CD4-positive, alpha-beta T cell treated with Interleukin-17A for 4 hours (primary cell): ENCODE measurements at places on chromosomes 13 and 19.
A peak's percentile ranks its signal among the peaks of the same experiment; 100 is the strongest.

- DNase-seq = no peak
These were observed 64.3 kb downstream of the LRCH1 start for GRCh38 chr13:46617229-46617721.

- DNase-seq = no peak
These were observed 150.9 kb downstream of the VWA8 start for GRCh38 chr13:41809962-41810361.

- DNase-seq = no peak
These were observed 2.3 kb downstream of the FUT2 start for GRCh38 chr19:48698046-48698445.

DNA sequence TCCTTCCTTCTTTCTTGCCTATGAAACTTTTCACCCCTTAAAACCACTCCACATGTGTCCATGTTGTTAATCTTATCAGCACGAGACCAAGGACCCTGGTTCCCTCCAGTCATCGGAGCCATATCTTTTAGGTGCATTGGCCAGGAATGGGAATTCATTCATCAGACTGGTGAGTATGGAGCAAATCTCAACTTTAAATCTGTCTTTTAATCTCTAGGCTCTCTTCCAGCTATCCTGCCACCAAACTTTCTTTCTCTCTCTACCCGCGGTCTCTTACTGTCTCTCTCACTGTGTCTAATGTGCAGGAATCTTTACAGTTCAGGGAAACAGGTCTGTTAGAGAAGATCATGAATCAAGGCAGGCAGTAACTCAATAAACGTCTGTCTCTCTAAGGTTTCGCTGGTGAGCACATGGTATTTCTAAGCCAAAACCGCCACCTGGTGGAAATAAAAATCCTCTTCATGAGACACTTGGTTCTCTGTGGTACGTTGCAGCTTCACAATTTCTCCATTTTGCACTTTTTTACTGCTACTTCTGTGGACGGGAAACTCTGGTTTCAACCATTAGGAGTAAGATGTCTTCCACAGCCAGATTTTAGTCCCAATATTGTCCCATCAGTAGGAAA is 16.1 kb downstream of the LGALS16 start:
- DNase-seq = peak; percentile 62

DNA sequence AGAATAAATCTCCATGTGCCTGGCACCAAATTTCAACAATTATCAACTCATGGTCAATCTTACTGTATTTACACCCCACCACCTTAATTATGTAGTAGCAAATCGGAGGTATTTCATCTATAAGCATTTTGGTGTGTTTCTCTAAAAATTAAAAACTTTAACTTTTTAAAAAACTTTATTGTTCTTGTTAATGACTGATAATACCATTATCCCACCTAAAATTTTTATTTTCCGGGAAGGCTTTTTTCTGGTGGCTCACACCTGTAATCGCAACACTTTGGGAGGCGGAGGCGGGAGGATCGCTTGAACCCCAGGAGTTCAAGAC is 453 bp upstream of the PDCD2L start:
- DNase-seq = no peak

DNA sequence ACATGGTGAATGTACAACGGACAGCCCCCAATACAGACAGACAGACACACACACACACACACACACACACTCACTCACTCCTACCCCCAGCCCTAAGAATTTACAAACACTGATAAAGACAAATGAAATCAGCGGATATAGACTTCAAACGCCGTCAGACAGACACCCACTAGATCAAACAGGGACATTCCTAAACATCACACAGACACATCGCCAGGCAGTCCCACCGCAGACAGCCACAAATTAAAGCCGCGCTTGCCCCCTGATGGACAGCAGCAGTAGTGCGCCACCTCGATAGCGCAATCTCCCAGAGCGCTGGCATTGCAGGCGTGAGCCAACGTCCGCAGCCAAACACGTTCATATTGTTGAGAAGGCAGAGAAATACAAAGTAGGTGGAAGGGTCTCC is 24.7 kb upstream of the ADGRE1 start:
- DNase-seq = peak; percentile 91

DNA sequence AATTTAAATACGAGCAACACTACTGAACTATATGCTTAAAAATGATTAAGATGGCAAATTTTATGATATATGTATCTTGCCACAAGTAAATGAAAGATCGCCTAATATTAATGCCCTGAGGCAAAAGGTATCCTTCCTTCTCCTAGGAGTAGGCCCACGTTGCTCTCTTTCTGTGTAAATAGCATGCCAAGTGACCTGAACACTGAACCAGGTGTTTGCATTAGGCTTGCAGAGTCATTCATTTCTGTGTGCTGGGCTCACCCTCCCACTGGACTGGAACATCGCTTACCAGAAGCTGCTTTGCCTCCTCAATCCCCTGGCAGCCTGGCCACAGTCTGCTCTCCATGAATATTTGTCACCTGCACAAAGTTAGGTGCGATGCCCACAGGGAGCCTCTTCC is 83.3 kb upstream of the TNFSF11 start:
- DNase-seq = no peak

DNA sequence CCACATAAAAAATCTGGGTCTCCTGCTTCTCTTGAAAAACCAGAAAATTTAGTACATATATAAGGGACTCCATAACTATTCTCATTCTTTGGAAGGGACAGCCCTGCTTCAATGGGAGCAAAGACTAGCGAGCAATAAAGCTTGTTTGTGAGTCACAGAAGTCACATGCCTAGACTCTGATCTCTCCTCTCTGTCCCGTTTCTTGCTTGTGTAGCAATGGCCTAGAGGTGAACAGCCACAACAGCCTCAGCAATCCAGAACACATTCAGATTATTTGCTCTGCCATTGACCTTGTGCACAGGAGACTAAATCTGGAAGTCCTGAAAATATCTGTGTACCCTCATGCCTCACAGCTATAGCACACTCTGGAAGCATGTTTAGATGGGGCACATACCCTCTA is 43.2 kb downstream of the SCGB2B2 start:
- DNase-seq = no peak

GRCh38 chr19:6062274-6062673 is 48.0 kb downstream of the RFX2 start:
- peak; percentile 65 for DNase-seq

DNA sequence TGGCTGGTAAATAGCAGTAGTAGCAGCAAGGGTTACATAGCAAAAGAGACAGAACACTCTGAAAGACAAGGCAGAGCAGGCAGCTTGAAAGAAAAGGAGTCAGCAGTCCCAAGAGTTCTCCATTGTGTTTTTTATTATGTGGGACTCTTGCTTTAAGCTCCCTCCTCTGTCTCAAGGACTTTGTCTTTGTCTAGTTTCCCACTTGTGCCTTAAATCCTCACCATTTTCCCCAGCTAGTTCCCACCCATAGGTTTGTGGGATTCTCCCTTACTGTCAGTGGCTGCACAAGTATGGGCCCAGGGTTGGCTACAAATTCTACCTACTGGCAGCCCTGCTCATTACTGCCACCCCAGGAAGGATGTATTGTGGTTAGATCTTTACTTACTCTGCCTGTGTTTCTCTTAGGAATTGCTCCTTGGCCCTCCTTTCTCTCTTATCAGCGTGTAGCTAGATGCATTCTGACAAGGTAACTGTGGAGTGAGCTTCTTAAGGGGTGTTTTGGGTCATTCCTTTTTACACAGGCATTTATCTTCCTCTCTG is 413.4 kb upstream of the PCDH9 start:
- DNase-seq = no peak

DNA sequence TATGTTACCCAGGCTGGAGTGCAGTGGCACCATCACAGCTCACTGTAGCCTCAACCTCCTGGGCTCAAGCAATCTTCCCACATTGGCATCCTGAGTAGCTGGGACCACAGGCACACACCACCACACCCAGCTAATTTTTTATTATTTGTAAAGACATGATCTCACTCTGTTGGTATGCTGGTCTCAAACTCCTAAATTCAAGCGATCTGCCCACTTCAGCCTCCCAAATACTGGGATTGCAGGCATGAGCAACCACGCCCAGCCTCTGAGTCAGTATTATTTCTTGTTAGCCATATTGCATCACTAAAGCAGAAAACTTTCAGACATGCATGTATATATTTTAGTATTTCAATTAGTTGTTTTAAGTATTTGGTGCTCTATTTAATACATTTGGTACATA is 376.4 kb downstream of the GPC6 start:
- no peak for DNase-seq

DNA sequence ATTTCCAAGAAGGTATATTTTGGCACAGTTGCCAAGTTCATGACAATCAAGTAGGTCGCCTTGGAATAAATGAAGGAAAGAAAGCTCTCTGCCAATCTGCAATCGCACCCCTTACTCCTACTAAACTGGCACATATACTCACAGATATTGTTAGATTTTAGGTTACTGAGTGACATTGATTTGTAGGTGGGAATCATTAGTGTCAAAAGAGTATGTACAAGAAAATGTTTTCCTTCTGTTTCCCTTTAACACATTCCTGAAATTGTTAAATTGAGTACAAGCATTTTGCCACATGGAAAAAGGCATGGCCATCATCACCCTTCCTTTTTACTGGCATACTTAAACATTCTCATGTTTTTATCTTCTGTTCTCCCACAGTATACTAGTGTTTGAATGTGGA is 2868.3 kb upstream of the PCDH20 start:
- DNase-seq = no peak

DNA sequence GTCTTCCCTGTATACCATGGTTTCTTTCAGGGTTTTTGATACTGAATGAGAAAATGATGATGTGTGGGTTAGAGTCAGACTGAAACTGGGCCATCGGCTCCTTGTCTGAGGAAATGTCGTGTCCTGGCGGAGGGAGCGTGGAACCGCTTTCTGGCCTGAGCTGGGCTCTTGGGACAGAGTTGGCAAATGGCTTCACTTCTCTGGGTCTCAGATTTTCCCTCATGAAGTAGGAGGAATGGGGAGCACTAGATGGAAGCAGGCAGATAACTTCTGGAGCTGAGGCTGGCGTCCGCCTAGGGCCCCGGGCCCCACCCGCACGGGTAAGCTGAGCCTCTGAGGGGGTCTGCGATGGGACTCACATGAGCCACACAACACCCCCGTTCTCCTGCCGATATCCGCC is 133.3 kb upstream of the WASF3 start:
- DNase-seq = no peak

- no peak for DNase-seq
These were observed 767.1 kb downstream of the UQCRFS1 start for GRCh38 chr19:28445826-28446225.

DNA sequence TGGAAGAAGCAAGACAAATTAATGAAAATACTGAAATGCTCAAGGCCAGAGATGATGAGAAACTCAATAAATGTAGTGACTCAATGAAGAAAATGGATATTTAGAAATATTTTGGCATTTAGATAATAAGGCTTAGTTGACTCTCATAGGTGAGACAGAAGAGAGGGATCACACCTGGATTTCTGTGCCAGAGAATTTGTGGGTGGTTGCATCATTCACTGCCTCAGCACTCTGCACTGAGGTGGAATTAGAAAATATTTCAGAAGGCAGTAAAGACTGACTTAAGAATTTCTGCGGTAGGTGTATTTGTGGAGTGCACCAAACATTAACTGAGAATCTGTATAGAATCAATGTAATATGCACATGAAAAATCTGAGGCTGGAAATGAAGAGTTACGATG is 848.3 kb upstream of the PCDH9 start:
- no peak for DNase-seq

DNA sequence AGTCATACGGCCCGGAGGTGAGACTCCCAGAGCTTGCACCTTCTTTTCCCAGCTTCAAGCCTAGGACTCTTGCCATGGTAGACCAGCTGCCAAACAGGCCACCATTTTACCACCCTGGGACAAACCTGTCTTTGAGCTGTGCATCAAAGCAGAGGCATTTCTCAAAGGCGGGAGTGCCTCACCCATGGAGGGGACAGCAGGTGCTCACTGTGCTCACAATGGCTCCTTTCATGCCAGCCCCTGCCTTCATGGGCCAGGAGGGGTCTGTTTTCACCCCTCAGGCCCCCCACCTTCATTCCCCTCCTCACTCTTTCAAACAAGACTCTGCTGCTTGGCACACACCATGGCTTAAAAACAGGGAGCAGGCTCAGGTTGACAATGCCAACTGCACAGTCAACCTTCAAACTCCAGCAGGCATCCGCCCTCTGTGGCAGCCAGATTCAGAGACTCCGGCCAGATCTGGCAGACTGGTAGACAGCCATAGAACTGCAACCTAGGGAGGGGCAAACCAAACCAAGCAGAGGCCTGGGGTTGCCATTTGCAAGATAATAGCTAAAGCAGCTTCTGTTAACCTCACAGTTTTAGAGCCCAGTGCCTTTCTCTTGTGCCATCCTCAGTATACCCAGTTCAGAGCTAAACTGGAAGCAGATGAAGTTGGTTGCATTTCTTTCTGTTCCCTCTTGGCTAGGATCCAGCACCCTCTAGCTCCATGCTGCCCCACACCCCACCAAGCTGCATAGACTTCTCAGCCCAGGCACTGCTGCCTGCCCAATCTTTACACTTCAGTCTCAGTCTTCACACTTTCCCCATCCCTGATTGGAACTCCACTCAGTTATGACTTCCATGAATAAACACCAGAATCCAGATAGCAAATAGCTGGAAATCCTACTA is 93.9 kb upstream of the SPATA13 start:
- no peak for DNase-seq

- DNase-seq = no peak
These were observed 332.6 kb downstream of the SLITRK1 start for GRCh38 chr13:83549671-83550070.

- no peak for DNase-seq
These were observed 383.3 kb downstream of the RFC3 start for GRCh38 chr13:34201050-34201913.

DNA sequence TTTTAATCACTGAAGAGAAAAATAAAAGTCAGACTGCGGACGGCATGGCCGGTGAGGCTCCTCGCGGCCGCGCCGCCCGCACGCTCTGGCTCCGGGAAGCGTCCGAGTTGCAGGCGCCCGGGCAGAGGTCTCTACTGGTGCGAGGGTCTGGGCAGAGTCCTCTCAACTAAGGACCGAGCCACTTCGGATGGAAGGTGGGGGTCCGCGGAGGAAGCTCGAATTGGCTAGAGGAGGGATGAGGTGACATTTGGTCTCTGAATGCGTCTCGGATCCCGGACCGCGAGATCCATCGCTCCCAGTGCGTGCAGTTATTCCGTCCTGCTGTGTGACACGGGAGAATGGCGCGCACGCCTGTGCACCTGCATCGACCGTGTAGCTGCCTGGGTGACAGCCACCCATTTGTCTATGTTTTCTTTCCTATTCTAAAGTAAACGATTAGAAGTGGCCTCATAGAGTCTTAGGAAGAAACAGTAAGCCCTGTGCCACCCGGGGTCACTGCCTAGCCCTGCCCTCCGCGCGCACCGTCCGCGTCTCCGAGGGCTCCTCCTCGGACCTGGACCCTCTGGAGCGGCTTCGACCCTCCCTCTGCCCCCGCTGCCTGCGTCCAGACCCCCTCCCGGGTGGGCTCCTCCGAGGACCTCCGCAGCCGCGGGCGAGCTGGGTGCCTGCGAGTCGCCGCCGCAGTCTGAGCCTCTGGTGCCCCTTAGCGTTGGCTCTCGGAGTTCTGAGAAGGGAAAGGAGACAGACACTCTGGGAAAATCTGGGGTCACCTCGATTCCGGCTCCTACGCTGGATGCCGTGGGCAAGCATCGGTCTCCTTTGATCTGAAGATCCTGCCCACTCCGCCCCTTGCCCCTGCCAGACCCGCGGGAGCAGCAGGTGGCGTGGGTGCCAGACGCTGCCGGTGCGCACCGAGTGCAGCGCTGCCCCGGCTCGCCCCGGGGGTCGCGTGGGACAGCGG is 347.4 kb downstream of the LIG4 start:
- DNase-seq = no peak
